ENCODE measurements at places on chromosomes 7 and 10.

DNA sequence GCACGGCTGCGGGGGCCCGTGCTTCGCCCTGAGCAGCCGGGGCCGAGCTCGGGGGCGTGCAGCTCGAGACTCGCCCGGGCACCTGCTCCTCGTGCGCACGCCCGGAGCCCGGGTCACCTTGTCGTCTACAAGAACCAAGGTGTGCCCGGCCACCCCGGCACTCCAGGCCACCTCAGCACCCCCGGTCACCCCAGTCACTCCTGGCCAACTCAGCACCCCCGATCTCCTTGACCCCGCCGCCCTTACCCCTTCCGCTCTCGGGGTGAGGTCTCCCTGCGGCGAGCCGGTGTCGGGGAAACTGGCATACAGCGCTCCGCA lies 268 bp upstream of the IGFBP3 start:
- no peak for DNase-seq

DNA sequence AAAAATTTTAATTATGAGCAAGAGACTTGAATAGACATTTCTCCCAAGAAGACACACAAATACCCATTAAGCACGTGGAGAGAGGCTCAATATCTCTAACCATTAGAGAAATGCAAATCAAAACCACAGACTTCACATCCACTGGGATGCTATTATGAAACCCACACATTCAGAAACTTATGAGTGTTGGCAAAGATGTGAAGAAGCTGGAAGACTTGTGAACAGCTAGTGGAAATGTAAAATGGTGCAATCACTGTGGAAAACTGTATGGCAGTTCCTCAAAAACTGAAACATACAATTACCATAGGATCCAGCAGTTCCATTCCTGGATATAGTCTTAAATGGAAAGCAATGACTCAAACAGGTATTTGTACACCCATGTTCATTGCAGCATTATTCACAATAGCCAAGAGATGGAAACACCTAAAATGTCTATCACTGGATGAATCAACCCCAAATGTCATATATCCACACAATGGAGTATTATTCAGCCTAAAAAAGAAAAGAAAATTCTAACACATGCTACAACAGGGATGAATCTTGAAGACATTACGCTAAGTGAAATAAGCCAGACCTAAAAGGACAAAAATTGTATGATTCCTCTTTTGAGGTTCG lies 53.5 kb upstream of the FRMD4A start:
- no peak for DNase-seq

GRCh38 chr10:6350609-6351008 lies 147.9 kb downstream of the PFKFB3 start:
- DNase-seq, result no peak

DNA sequence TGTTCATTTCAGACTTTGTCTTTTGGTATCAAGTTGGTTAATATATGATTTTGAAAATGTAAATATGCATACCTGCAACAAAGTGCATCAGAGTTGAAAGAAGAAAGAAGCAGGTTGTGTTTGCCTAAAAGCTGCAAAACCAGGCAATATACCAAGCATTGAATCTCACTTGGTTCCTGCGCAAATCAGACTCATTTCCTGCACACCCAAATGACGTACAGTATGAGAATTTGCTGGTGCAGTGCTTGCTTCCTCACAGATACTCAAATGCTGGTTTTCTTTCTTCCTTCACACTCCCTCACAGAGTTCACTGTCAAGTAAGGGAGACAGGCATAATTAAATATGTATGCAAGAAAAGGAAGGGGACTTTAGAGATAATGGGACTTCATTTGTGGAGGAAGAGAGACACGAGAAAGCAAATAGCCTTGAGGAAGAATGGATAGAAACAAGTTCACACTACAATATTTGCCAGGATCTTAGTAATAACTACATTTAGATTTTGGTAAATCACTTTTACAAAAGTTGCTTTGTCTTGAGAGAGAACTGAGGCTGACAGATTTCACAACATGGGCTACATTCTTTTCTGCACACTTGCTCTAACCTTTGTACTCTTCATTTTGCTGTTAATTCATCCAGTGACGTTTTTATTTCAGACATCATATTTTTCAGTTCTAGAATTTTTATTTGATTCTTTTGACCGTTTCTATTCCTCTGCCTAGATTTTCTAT lies 56.9 kb upstream of the AOAH start:
- DNase-seq, result no peak

DNA sequence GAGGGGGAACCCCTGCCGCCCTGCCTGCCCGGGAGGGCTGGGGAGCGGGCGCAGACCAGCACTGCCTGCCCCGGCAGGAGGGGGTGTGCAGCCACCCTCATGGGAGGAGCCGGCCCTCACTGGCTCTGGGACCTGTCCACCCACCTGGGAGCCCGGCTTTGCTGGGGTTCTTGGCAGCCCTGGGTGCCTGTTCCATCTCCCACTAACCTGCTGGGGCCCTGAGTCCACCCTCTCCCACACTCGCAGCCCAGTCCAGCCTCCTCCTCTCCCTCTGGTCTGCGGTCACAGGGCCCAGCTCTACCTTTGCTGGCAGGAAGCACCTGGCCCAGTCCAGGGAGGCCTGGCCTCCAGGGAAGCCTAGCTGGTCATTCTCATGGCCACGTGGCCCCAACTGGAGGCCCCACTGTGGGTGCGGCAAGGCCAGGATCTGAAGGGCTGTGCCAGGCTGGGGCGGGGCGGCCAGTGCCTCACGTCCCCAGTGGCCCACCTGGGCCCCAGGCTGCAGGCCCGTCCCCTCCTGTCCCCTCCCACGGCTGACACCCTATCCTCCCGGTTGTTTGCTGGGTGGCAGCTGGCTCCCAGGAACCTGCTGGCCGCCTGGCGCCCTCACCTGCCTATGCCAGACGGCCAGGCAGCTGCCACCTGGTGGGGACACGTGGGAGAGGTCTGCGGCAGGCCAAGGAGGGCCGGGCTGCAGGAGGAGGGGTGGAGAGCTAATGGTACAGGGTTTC lies at the start of gene TMEM184A:
TMEM184A (minus strand) TSS at position 393 of the 731 bp plus-strand sequence. CDS start 721 bp downstream, outside the sequence.
- peak; percentile 99 for DNase-seq

DNA sequence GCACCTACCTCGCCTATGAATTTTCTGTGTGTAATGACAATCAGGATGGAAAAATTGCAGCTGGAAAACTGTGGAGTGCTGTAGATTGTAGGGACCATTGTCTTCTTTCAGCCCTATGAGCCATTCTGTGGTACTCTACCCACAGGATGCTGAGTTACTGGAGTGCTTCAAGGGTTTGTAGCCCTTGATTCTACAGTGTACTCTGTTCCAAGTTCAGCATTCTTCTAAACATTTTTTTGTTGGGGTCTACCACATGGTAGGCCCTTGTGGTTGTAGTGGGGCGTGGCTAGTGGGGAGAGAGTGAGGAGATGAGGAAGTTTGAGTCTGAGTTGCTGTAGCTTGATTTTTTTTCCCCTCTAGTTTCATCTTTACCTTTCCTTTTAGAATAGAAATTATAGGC lies 33.5 kb downstream of the REEP3 start:
- no peak for DNase-seq

DNA sequence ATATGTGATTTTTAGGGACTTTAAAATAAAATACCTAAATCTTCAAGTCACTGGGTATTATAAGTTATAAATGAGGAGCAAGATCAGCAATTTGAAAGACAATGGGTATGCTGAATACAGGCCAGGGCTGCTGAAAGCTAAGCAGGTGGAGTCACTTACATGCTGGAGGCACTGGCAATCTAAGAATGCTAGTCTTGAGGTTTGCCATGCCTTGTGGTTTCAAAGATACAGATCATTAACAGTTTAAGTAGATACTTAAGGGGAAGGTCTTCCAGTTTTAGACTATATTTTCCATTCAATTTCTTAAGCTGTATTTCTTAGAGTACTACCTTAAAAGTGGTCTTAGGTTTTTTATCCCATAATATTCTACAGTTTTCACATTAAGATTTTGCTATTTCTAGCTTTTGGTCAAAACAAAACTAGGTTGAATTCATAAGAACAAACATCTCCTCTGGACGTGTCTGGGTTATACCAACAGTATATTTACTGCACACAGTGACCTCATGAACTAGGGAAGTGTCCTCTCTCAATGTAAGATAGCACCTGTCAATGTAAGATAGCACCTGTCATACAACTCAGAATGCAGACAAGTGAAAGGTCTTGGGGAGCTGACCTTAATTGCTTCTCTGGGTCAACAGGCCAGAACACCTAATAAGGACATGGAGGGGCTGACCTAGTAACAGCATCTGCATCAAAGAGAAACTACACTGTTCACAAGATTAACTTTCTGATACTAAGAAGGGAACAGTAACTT lies 2.0 kb downstream of the SRI start:
- DNase-seq, result no peak

- DNase-seq, result no peak
Measured at GRCh38 chr10:128576943-128577670, 450.9 kb upstream of the MKI67 start.

GRCh38 chr7:117047496-117047895 lies 94.2 kb downstream of the ST7 start:
- DNase-seq, result no peak

- no peak for DNase-seq
Measured at GRCh38 chr10:81034383-81034782, 496.7 kb downstream of the SH2D4B start.

GRCh38 chr7:30941582-30942323 lies 22.0 kb upstream of the GHRHR start:
- no peak for DNase-seq

- DNase-seq, result no peak
Measured at GRCh38 chr10:30656233-30656632, 26.7 kb upstream of the LYZL2 start.

DNA sequence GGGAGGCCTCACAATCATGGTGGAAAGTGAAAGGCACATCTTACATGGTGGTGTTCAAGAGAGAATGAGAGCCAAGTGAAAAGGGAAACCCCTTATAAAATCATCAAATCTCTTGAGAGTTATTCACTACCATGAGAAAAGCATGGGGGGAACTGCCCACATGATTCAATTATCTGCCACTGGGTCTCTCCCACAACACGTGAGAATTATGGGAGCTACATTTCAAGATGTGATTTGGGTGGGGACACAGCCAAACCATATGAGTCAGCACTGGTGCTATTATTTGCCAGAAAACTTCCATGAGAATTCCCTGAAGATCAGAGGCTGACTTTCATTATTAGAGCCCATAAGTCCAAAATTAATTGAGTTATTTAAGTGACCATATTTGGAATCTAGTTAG lies 1001.2 kb upstream of the POT1 start:
- no peak for DNase-seq

GRCh38 chr7:108012499-108013430 lies 9.8 kb upstream of the LAMB1 start:
- no peak for DNase-seq
